Endodermal cell (in vitro differentiated cells): ENCODE measurements at places on chromosomes 1 and 21.

DNA sequence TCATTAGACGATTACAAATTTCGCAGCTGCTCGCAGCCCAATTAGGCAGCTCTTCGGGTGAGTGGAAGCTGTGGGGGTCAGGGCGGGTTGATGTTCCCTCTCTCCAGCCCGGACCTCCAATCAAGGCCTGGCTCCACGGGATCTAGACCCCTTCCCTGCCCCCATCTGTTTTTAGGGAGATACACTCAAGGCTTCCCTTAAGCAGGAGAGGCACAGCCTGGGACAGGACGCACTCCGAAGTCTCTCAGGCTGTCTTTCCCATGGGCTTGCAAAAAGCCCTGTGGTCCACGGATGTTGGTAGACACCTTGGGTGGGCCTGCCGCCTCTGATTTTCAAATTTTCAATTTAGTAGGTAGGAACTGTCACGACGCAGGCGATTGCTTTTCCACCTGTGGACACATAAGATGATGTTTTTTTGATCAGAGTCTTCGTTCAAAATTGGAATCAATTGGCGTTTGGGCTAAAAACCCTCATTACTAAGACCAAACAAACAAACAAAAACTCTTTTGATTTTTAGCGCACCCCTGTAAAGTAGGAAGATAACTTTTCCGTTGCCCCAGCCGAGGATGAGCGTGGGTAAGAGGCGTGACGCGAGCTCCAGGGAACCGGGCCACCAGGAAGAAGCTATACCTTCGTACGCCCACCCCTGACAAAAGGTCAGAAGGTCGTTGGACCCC lies 2.5 kb upstream of the LHX8 start:
- DNase-seq: peak; percentile 66

GRCh38 chr1:5423109-5423508 lies 569.1 kb downstream of the NPHP4 start:
- DNase-seq: peak; percentile 68

DNA sequence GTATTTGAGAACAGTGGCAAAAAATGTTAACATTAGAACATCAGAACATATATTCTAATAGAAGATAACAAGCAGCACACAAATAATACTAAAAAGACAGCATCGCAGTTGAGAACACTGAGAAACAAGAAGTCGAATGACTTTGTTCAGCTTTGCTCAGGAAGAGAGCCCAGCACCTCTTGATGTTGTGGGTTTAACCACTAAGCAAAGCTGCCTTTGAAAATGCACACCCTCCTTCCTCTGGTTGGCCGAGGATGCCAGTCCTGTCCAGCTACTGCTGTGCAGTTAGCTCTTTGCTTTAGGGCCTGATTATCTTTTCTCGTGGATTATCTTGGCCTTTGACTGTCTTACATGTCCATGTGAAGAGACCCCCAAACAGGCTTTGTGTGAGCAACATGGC lies 60.5 kb downstream of the SPATA46 start:
- DNase-seq: no peak

DNA sequence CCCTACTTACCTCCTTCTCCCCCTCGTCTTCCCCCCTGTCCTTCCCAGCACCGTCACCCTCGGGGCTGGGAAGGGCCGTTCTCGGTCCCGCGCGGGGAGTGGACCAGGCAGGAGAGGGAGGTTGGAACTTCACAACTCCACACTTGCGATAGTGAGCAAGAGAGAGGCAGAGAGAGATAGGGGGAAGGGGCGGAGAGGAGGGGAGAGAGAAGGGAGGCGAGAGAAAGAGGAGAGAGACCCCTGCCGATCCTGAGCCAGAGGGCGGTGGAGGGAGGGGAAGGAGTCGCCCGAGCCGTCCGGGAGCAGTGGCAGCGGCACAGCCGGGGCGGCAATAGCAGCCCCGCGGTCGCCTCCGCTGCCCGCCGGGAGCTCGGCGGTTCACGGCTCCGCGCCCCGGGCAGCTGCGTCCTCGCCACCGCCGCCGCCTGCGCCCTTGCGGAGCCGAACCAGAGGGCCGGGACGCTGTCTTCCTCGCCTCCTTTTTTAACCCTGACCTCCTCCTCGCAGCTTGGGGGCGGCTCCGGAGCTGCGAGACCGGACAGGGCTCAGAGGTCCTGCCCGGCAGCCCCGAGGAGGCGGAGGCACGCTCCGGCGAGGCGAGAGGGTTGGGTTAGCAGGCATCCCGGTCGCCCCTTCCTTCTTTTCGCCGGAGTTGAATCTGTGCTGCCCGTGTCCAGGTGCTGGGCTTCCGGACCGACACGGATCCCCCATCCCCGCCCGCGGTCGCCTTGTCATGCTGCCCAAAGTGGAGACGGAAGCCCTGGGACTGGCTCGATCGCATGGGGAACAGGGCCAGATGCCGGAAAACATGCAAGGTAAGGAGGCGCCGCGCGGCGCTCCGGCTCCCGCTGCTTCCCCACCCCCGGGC lies 11.7 kb downstream of the NR5A2 start:
- DNase-seq: peak; percentile 91

- DNase-seq: no peak
These were observed 30.0 kb downstream of the MATN1 start for GRCh38 chr1:30693366-30693765.

- no peak for DNase-seq
These were observed 65.9 kb downstream of the CLIC6 start for GRCh38 chr21:34734696-34735095.

GRCh38 chr1:33836911-33837310 lies 27.0 kb upstream of the HMGB4 start:
- no peak for DNase-seq

- no peak for DNase-seq
These were observed 9.9 kb downstream of the CEP104 start for GRCh38 chr1:3847081-3847480.

GRCh38 chr1:155051777-155052398 lies 772 bp downstream of the ADAM15 start:
- DNase-seq: peak; percentile 71

GRCh38 chr1:66359269-66359668 lies 174.7 kb upstream of the SGIP1 start:
- DNase-seq: no peak

DNA sequence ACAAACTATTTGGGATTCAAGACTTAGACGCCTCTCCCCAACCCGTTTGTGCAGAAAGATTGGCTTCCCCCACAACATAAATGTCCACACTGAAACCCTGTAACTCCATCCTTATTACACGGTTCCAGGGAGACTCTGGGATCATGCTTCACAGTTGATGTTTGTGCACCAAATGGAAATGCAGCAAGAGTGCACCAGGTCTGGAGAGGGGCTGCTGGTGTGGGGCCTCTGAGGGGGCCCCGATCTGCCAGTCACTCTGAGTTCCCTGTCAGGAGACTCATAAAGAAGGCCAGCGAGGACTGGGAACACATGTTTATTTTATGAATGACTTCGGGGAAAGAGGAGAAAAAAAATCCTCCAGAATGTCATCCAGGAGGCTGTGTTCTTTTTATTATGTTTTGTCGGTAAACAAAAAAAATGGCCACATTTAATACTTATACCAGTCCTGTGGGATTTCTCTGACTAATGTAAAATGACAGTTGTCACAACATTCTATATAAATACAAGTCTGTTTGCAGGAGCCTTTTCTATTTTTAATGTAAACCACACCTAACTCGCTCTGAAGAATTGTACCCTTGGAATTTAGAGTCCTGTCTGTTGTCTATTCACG lies 439.1 kb upstream of the VAMP3 start:
- no peak for DNase-seq

DNA sequence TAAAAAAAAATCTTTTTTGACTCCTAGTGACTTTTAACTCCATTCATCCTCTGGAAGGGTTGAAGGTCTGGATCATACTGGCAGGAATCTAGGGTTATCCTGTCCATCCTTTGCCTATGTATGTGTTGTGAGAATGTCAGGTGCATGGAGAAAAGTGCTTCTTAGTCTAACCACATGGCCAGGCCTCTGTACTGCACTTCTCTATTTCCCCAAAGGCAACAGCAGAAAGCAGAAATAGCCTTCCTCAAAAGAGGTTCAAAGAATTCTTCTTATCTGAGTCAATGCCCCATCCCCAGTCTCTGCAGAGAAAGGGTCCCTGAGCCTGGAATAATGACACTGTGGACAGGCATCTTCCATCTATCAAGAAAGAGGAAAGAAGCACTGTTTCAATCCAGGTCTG lies 85.7 kb upstream of the CD34 start:
- DNase-seq: peak; percentile 12

- DNase-seq: peak; percentile 55
These were observed 256.7 kb upstream of the CAMK1G start for GRCh38 chr1:209326831-209327230.

DNA sequence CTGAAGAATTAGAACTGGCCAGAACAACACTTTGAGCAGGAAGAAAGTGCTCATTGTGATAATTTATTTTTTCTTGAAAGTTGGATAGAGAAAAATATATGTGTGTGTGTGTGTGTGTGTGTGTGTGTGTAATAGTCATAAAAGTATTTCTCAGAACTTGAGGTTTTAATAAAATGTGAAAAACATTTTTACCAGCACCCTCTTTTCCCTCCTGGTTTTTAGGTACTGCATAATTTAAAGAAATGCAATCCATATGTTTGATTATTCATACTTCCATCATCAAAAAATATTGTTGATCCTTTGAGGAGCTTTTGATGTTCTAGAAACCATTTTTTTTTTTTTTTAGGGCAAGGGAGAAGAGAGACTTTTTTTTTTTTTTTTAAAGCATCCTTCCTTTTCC lies 66.8 kb upstream of the JUN start:
- no peak for DNase-seq

- peak; percentile 45 for DNase-seq
These were observed 27.3 kb downstream of the OPTC start for GRCh38 chr1:203521074-203521794.

- DNase-seq: peak; percentile 75
These were observed 28.6 kb upstream of the IFNGR2 start for GRCh38 chr21:33374450-33375096.

DNA sequence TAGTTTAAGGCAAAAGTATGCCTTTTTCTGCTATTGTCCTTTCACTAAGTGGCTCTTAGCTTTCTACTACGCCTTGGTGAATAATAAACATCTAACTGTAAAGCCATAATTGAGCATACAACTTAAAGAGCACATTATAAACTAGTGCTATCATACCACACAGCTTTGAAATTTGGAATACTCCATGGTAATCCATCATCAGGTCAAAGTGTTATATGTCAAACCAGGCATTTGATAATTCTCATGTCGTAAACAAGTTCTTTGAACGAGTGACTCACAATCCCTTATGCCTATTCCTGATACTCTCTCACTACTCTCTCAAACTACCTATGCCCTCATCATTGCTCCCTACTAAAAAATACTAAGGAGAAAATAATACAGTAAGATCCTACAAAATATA lies 60.3 kb upstream of the FMN2 start:
- DNase-seq: no peak

GRCh38 chr1:190711069-190711468 lies 233.4 kb upstream of the BRINP3 start:
- DNase-seq: no peak

DNA sequence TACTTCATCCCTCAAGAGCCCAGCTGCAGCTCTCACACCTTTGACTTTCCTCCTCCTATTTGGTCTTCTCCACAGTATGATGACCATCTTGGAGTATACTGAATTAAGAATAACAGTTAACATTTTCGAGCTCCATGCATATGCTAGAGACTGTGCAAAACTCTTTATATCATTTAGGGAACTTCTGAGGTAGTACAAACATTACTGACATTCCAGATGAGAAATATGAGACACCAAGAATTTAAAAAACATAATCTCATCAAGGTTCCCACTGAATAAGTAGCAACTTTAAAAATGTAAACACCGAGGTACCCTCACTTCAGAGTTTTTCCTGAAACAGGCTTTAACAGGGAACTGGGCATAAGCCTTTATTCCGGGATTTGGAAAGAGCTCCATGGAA lies 22.7 kb downstream of the FMO3 start:
- DNase-seq: no peak

DNA sequence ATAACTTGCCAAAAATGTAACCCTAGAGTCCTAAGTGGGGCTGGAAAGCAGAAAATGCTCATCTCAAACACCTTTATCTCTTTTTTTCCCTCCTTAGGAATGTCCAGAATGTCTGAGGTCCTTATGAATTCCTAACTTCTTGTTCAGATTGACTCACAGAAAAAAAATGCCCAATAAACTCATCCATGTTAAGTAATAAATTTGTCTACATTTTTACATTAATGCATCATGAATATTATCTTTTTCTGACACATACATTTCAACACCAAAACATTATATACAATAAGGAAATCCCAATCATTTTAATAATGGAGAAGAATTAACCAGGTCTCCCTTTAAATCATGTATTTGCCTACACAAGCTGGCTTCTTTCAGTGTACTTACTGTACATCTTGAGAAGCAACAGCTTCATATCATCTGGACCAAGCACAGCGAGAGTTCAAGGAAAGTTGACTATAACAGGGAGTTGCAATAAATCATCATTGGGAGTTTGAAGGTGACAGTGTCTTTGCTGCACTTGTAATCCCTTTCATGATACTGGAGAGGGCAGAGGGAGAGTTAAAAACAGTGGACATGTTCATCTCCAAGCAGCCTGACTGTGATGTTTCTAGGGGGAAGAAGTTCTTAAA lies 565.2 kb downstream of the LTN1 start:
- DNase-seq: no peak

DNA sequence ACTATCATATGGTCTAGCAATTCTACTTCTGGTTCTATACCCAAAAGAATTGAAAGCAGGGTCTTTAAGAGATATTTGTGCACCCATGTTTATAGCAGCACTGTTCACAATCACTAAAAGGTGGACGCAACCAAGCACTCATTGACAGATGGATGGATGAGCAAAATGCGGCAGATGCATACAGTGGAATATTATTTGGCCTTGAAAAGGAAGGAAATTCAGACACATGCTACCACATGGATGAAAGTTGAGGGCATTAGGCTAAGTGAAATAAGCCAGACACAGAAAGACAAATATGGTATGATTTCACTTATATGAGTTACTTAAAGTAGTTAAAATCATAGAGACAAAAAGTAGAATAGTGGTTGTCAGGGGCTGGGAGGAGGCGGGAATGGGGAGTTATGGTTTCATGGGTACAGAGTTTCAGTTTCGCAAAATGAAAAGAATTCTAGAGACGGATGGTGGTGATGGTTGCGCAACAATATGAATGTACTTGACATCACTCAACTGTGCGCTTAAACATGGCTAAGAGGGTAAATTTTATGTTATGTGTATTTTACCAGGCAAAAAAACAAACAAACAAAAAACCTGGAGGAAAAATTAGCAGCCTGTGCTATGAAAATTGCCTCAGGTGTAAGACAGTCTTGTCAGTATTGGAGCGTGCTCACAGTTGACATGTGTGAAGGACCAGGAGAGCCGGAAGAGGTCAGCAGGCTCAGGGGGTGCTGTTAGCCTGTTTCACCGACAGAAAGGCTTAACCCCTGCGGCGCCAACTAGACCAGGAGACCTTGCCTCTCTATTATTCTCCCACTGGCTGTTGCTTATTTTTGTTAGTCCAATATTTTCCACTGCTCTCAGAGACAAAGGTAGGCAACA lies 26.5 kb downstream of the CD247 start:
- peak; percentile 82 for DNase-seq

- DNase-seq: no peak
These were observed 9.4 kb upstream of the TMEM9 start for GRCh38 chr1:201163707-201164106.
